ENCODE measurements at places on chromosomes 12 and 14.

DNA sequence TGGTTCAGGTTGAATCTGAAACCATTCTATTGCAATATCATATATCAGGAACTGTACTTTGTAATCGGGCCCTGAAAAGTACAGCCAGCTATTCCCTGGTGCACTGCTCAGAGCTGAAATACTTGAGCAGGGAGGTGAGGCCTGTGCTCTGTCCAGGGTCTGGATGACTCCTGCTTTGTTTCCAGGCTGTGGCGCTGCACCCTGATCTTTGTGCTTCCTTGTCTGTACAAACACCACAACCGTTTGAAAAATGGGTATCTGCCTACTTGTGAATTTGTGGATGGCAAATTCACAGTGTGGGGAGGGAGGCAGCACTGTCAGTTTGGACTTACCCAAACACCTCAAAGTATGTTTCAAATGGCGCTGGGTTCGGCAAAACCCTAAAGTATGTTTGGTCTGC lies 155.4 kb upstream of the FAR2 start:
- no peak for DNase-seq

GRCh38 chr14:72692696-72693095 lies 201.2 kb downstream of the DPF3 start:
- no peak for DNase-seq

DNA sequence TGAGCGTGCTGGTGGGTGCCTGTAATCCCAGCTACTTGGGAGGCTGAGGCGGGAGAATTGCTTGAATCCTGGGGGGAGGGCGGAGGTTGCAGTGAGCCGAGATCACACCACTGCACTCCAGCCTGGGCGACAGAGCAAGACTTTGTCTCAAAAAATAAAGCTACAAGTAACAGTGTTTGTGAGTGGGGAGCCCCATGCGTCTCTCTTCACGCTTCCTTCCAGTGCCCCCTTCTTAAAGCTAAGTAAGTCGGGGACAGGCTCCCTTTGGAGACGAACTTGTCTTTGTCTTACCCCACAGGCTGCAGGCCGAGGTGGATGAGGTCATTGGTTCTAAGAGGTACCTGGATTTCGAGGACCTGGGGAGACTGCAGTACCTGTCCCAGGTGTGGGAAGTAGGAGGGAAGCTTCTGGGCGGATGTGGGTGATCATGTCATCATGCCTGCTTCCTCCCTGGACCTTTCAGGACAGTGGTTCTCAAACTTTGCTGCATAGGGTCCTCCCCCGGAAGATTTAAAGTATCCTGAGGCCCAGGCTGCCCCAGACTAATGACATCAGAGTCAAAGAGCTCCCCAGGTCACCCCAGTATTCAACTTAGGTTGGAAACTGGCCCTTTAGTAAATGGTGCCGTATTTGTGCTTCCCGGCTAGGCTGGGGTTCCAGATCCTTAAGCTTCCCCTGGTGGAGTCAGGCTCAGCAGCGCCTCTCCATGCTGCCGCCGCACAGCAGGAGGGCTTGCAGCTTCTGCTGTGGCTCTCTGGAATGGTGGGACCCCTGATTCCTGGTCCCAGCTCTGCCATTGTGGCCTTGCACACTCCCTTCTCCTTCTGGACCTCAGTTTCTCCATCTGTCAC lies 37.1 kb downstream of the CYP46A1 start:
- no peak for DNase-seq

- DNase-seq = no peak
These were observed 14.0 kb upstream of the KCNH3 start for GRCh38 chr12:49524660-49525324.

GRCh38 chr14:49044981-49045380 lies 541.2 kb downstream of the RPS29 start:
- no peak for DNase-seq

GRCh38 chr12:106954462-106955376 lies 988 bp upstream of the TMEM263 start:
- no peak for DNase-seq

GRCh38 chr12:69024413-69024812 lies 91.4 kb upstream of the CPM start:
- no peak for DNase-seq

- DNase-seq = no peak
These were observed 492.2 kb upstream of the CCDC196 start for GRCh38 chr14:65993996-65994395.

- no peak for DNase-seq
These were observed 860.6 kb upstream of the MGAT4C start for GRCh38 chr12:87116780-87117179.

DNA sequence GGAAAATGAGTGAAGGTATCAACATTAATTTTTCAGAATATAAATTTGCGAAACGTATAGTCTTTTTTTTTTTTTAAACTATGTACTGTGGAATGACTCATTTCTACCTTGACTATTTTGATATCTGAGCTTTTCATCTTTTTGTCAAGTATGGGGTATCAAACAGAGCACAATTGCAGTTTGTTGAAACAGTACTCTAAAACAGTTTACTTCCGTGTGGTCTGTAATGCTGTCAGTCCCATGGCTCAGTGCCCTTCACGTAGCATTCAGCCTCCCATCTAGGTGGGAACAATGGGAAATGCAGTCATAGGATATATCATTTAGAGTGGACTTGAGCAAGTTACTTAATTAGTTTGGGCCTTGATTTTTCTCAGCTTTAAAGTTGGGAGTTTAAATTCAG lies 139.5 kb downstream of the ERC1 start:
- no peak for DNase-seq

DNA sequence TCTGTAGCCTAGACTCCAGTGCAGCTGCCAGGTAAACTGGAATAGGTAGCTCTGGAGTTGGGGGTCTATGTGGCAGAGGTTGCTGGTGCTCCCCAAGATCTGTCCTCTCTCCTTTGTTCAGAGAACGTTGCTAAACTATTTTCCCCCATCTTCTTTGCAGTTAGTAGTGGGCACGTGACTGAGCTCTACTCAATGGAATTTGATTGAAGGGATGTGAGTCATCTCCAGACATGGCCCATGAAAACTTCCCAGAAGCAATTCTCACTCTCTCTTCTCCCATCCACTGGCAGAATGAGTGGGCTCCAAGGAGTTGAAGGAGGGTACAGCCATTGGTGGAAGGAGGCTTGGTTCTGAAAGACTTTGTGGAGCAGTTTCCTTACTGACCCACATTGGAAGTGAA lies 44.0 kb downstream of the PAH start:
- no peak for DNase-seq

DNA sequence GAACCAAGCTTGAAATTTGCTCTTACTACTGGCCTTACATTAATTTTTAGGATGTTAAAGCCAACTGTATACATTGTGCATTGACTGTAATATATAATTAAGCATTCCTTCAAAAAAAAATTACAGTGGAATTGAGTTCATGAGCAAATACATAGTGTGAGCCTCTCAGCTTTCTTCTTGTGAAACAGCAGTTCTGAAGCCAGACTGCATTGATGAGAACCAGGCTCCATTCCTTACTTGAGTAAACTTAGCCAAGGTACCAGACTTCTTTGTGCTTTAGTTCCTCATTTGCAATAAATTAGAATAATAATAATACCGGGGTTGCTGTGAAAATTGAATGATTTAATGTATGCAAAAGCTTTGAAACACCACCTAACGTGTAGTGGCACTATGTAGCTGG lies 169.5 kb downstream of the ANO4 start:
- no peak for DNase-seq

GRCh38 chr12:24232531-24232930 lies 283.1 kb upstream of the SOX5 start:
- no peak for DNase-seq

DNA sequence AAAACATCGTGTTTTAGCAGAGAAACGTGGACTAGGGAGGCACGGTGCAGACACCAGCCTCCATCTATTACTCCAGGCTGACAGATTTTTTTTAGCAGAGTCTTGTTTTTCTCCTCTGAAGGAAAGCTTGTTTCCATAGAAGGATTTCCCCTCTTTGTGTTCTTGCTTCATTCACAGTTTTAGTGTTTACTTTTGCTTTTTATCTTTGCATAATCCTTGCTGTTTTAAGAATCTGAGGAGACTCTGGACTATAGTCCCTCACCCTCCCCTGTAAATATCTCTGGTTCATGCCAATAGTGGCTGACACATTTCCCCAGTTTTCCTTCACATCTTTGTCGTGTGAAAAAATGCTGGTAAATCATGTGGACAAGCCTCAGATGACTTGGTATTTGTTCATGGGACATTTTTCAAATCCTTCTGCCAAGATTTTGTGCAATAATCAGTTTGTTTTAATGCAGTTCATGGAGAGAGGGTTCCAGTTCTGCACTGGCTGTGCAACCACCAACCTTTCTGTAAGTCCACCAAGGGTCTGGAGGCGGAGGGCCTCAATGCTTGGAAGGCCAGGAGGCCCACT lies 39.9 kb upstream of the TMCC3 start:
- DNase-seq = no peak

GRCh38 chr12:124738636-124739467 lies 124.8 kb downstream of the SCARB1 start:
- DNase-seq = no peak

DNA sequence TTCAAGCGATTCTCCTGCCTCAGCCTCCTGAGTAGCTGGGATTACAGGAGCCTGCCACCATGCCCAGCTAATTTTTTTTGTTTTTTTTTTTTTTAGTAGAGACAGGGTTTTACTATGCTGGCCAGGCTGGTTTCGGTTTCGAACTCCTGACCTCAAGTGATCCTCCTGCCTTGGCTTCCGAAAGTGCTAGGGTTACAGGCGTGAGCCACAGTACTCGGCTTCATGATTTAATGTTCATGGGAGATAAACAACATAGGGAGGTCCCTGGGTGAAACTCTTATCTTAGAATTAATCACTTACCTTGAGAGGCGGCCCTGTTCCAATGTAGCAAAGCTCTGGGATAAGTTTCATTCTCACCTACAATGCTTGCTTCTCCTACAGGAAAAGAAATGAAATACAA lies 48.3 kb downstream of the SEL1L start:
- DNase-seq = no peak

DNA sequence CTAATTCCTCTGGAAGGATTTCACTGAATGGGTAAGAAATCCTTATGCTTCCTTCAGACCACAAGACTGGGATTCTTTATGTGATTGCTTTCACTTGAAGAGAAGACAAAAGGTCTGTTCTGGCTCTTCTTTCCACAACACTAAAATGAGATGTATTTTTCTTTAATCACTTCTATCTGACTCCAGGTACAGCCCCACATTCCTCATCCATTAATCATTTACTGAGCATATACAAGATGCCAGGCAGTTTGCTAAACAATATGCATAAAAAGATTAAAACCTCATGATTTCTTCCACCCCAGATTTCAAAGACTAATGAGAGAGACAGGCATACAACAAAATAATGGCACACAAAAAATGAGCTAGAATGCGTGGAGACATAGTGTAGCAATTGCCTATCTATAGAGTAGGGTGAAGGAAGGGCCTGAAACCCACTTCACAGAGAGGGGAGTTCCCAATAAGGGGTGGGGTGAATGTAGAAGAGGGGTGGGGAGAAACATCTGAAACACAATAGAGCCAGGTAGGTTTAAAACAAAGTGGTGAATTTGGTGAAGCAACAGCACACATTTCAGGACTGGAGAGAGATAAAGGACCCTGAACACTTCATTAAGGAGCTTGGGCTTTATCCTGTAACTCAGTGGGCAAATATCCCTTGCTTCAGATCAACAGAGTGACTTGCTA lies 65.1 kb upstream of the PRB2 start:
- no peak for DNase-seq

DNA sequence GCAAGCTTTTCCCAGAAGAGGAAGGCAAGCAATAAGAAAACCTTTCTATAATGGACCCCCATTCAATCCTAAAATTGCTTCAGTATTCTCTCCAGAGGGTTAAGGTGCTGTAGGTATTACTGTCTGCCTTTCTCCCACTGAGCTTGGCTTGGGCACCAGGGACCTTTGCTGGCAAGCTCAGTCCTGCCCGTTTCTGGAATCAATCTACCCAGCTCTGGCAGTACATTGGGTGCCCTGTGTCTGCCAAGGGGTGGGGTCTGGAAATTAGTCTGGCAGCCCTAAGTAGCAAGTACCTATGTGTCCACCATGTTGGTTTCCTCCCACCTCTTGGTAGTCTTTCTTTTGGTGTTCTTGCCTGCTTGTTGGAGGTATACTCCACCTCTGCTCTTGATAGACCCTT lies 72.6 kb downstream of the C12orf75 start:
- DNase-seq = no peak

- no peak for DNase-seq
These were observed 31.8 kb downstream of the CPSF2 start for GRCh38 chr14:92153581-92153980.

GRCh38 chr14:83828406-83828805 lies 1701.5 kb upstream of the FLRT2 start:
- no peak for DNase-seq

GRCh38 chr12:75553836-75554555 lies 42.6 kb upstream of the KRR1 start:
- no peak for DNase-seq

DNA sequence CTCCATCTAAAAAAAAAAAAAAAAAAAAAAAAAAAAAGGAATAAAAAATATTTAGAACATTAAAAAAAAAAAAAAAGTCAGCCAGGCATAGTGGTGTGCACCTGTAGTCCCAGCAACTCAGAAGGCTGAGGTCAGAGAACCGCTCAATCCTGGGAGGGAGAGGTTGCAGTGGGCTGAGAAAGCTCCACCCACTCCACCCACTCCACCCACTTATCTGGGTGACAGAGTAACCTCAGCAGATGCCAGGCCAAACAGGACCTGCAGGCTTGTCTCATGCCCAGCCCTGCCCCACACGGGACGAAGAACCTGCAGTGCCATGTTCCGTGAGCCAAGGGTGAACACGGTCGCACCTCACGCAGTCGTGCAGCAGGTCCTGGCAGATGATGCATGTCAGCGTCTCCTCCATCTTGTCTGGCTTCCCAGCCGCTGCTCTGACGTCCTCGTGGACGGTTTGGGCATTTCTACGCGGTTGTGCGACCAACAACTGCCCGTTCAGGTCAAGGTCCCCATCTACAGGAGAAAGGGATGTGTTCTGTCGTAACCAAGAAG lies 28.6 kb downstream of the CHFR start:
- DNase-seq = no peak

GRCh38 chr14:77541905-77542304 lies 43.3 kb upstream of the ISM2 start:
- DNase-seq = no peak

GRCh38 chr14:54435500-54435981 lies 5.6 kb downstream of the CNIH1 start:
- no peak for DNase-seq

GRCh38 chr14:100738269-100738691 lies 11.6 kb downstream of the DLK1 start:
- DNase-seq = no peak

- no peak for DNase-seq
These were observed 523 bp downstream of the WSB2 start for GRCh38 chr12:118060301-118061010.

DNA sequence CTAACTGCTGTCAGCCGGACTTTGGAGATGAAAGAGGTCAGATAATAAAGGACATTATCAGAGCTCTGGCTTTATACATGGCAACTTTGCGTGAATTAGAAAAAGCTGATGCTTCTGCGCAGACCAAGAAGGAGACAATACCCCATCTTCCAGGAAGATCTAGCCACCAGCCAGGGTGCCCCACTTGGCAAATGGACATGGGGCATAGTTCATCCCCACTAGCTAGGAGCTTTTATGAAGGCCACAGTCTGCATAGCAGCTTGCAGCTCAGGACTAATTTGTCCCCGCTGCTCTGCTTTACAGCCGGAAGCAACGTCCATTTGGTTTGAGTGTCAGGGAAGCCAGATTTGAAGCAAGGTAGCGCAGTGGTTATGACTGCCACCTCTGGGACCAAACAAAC lies 101.0 kb downstream of the TMEM132C start:
- DNase-seq = no peak

GRCh38 chr12:47846294-47846996 lies 26.7 kb upstream of the HDAC7 start:
- no peak for DNase-seq

- no peak for DNase-seq
These were observed 3.1 kb upstream of the KIF26A start for GRCh38 chr14:104135121-104135903.

Data from HFF-Myc (cell line).